ENCODE measurements at places on chromosomes 11 and 22. TPM values are rescaled to one million over a fixed set of nuclear protein-coding genes. Genes with fewer than 3 reads are reported as not detected.

TBX10 gene
- not detected for total RNA-seq

OR1S2 gene
- total RNA-seq, result not detected

GUCY1A2 gene
- total RNA-seq, result 55.1 TPM

MMP3 gene
- not detected for total RNA-seq

P2RY6 gene
- total RNA-seq, result 0.44 TPM

SYT13 gene
- 19.8 TPM for total RNA-seq

MAP6 gene
- 57.5 TPM for total RNA-seq

GPR83 gene
- total RNA-seq, result 1.3 TPM

SLC17A6 gene
- 13.5 TPM for total RNA-seq

ZFTA gene
- total RNA-seq, result 36.8 TPM

CNIH2 gene
- 8.2 TPM for total RNA-seq

SVIP gene
- total RNA-seq, result 13.6 TPM

AQP11 gene
- total RNA-seq, result 7.9 TPM

CD44 gene
- total RNA-seq, result 112 TPM

CRYBB2 gene
- total RNA-seq, result 777 TPM

COMT gene
- 168 TPM for total RNA-seq

STK33 gene
- 36.1 TPM for total RNA-seq

IRF7 gene
- 12.1 TPM for total RNA-seq

IFITM10 gene
- 9.5 TPM for total RNA-seq

TPBGL gene
- not detected for total RNA-seq

PGA5 gene
- not detected for total RNA-seq

KREMEN1 gene
- total RNA-seq, result 38.2 TPM

ASRGL1 gene
- 17.8 TPM for total RNA-seq

MMP7 gene
- total RNA-seq, result 9.1 TPM

NRGN gene
- 1.2 TPM for total RNA-seq

YPEL4 gene
- 3.5 TPM for total RNA-seq

MPZL3 gene
- total RNA-seq, result 3.5 TPM
